ENCODE measurements at places on chromosomes 11 and 22.

GRCh38 chr11:2039198-2039759 lies 41.6 kb upstream of the H19 start:
- no peaks in the 10 kb centered on the region for H3K27me3 ChIP-seq
- no peaks in the 10 kb centered on the region for H3K4me1 ChIP-seq
- no peaks in the 10 kb centered on the region for H3K36me3 ChIP-seq
- no peak overlapping the region for H3K27ac ChIP-seq
- no peak for DNase-seq

- DNase-seq = no peak
- H3K4me1 ChIP-seq = no peaks in the 10 kb centered on the region
- H3K27me3 ChIP-seq = no peaks in the 10 kb centered on the region
- H3K27ac ChIP-seq = no peak overlapping the region
- H3K36me3 ChIP-seq = no peaks in the 10 kb centered on the region
Observed at GRCh38 chr22:38193580-38193979, 8.2 kb upstream of the MAFF start.

- no peaks in the 10 kb centered on the region for H3K4me1 ChIP-seq
- no peak for DNase-seq
- no peaks in the 10 kb centered on the region for H3K27me3 ChIP-seq
- H3K36me3 ChIP-seq = no peaks in the 10 kb centered on the region
Observed at GRCh38 chr11:132101881-132102280, 731.5 kb downstream of the NTM start.

DNA sequence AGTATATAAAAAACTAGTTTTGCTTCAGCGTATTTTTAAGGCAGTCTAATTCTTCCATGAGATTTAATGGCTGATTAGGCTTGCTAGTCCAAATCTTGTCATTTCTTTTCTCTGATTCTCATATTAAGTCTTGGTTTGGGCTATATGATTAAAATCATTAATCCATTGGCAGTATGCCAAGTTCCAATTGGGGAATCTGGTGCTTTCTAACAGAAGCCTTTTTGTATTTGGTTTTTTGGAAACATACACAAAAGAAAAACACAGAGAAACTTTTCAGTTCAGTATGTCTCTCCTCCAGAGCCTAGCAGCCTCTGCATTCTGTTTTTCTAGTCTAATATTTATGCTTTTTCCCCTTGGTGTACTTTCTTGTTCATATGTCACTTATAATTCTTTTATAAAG lies 37.9 kb downstream of the SWAP70 start:
- no peak overlapping the region for H3K4me3 ChIP-seq
- no peak for DNase-seq
- H3K27ac ChIP-seq = peak overlapping the region; percentile 64
- H3K36me3 ChIP-seq = peaks cover 7% of the 10 kb centered on the region
- H3K27me3 ChIP-seq = no peaks in the 10 kb centered on the region

- H3K36me3 ChIP-seq = peaks cover 19% of the 10 kb centered on the region
- no peak for DNase-seq
- no peak overlapping the region for H3K4me3 ChIP-seq
- H3K27me3 ChIP-seq = no peaks in the 10 kb centered on the region
- H3K27ac ChIP-seq = no peak overlapping the region
Observed at GRCh38 chr11:33742249-33742851, 6.1 kb upstream of the CD59 start.

DNA sequence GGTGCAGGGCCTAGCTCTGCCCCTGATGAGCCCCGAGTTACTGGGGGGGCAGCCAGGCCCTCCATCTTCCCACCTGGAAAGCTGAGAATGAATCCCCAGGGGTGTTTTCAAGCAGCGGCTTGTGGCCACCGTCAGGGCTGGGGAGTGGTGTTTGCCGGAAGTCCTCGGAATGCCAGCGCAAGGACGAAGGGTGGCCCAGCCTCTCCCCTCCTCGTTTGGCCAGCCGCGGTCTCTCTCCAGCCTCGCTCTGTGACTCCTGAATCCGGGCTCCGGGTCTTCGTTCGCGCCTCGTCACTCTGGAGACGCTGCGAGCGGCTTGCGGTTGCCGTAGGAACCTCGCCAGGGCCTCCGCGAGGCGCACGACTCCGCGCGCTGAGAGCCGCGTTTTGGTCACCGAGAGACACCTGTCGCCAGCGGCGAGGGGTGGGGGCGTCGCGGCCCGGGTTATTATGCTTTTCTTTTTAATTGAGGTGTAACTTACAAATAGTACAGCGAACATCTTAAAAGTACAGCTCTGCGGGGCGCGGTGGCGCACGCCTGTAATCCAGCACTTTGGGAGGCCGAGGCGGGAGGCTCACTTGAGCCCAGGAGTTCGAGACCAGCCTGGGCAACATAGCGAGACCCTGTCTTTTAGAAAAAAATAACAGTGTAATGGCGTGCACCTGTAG lies 6.3 kb upstream of the KDELR3 start:
- H3K27ac ChIP-seq = no peak overlapping the region
- no peaks in the 10 kb centered on the region for H3K36me3 ChIP-seq
- H3K4me1 ChIP-seq = no peaks in the 10 kb centered on the region
- H3K4me3 ChIP-seq = peak overlapping the region; percentile 22

GRCh38 chr11:26696330-26696729 lies 25.5 kb downstream of the SLC5A12 start:
- no peaks in the 10 kb centered on the region for H3K36me3 ChIP-seq
- no peak for DNase-seq
- no peaks in the 10 kb centered on the region for H3K27me3 ChIP-seq

DNA sequence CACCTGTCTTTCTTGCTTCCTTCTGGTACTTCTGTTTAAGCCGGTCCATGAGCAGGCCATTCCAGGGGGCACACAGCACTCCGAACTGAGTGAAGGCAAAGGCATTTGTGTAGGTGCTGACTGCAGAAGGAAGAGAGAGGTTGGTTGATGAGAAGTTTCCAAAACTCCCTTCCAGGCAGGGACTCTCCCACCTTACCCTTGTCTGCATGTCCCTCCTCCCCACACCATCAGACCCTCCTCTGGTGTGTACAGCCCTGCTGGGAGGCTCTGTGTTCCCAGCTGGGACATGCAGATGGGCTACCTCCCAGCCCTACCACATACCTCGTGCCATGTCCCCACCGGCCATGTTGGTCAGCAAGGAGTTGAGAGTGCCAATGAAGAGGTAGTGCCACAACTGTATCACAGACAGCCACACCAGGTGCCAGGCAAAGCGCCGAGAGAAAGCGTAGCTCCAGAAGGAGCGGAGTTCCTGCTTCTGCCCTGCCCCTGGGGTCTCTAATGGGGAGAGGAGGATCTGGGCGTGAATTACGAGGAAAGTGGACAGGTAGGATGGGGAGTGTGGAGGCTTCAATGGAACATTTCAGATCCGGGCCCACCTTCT lies 12.2 kb downstream of the SLC43A3 start:
- H3K4me3 ChIP-seq = no peak overlapping the region
- peaks cover 12% of the 10 kb centered on the region for H3K4me1 ChIP-seq
- no peaks in the 10 kb centered on the region for H3K27me3 ChIP-seq
- no peak for DNase-seq

- no peak overlapping the region for H3K4me3 ChIP-seq
- no peaks in the 10 kb centered on the region for H3K4me1 ChIP-seq
- no peak overlapping the region for H3K27ac ChIP-seq
Observed at GRCh38 chr11:79512706-79513469, 72.1 kb upstream of the TENM4 start.

GRCh38 chr11:104152941-104153505 lies 10.9 kb downstream of the PDGFD start:
- H3K27me3 ChIP-seq = no peaks in the 10 kb centered on the region
- no peaks in the 10 kb centered on the region for H3K36me3 ChIP-seq
- no peak overlapping the region for H3K27ac ChIP-seq
- H3K4me3 ChIP-seq = no peak overlapping the region
- no peak for DNase-seq

DNA sequence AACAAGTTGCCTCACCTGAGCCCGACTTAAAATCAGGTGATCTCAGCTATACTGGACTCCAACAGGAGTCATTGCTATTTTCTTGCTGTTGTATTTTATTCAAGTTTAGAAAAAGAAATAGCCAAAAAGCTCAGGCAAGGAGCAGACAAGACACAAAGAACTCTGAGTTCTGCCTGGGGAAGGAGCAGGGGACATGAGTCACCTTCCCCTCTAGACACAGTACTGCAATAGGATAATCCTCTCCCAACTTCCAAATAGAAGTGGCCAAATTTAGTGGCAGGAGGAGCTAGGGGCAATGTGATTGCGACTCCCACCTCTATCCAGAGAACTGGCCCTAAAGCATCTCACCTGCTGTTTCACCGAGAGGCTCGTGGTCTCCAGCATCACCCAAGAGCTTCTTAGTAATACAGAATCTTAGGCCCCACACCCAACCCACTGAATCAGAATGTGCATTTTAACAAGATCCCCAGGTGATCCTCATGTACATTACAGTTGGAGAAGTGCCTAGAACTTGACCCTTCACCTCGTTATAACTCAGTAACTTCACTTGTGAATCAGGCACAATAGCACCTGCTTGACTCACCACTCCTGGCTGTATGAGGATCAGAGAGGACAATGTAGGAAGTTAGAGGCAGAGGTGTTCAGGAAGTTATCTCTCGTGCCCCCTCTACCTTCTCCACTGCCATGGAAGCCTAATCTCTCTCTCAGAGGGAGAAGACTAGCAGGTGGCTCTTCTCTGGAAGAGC lies 56.8 kb upstream of the FBXO3 start:
- no peak for DNase-seq
- peaks cover 8% of the 10 kb centered on the region for H3K4me1 ChIP-seq
- no peaks in the 10 kb centered on the region for H3K36me3 ChIP-seq
- H3K27ac ChIP-seq = no peak overlapping the region
- no peak overlapping the region for H3K4me3 ChIP-seq
- H3K27me3 ChIP-seq = no peaks in the 10 kb centered on the region

DNA sequence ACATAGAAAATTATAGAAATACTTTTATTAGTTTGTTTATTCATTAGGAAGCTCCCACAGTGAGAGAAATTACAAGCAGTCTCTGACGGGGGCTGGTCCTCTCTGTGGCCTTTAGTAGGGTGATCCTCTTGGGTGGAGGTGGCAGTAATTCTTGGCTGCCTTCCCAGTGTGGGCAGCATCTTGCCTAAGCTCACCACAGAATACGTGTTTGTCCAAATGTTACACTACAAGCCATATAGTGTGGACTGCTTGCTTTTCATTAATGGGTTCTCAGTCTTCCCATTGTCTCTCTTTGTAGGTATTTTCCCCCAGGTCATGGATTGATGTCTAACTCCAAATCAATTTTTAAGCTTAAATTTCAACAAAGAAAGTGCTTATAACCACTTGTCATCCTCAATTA lies 43.3 kb downstream of the ENDOD1 start:
- no peak overlapping the region for H3K4me3 ChIP-seq
- DNase-seq = no peak
- peaks cover 24% of the 10 kb centered on the region for H3K36me3 ChIP-seq
- peaks cover 7% of the 10 kb centered on the region for H3K4me1 ChIP-seq
- H3K27ac ChIP-seq = no peak overlapping the region

GRCh38 chr11:57213342-57214097 lies 23.5 kb downstream of the APLNR start:
- H3K27ac ChIP-seq = no peak overlapping the region
- no peak for DNase-seq
- H3K4me3 ChIP-seq = no peak overlapping the region
- no peaks in the 10 kb centered on the region for H3K36me3 ChIP-seq
- H3K4me1 ChIP-seq = peaks cover 5% of the 10 kb centered on the region
- no peaks in the 10 kb centered on the region for H3K27me3 ChIP-seq

Measured in tibial artery (tissue), 4 donors.